ENCODE measurements at places on chromosomes 12 and 14.

DNA sequence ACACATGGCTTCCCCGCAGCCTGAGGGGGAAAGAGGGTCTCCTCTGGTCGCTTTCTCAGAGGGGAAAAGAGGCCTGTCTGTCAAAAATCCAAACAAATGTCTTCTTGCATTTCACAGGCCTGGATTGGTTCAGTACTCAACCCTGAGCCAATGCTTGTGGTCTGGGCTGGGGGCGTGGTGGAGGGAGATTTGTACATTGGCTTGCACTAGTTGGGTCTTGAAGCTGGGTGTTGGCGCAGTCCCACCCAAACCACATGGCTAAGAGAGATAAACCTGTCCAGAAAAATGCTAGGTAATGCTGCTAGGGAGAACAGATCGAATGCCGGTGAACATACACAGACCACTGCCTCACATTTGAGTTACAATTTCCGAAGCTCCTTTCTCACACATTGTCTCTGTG, 461.6 kb downstream of the MED13L start:
- DNase-seq = no peak

- DNase-seq = no peak
These were observed 181.6 kb downstream of the MYRFL start for GRCh38 chr12:70006619-70006973.

- no peak for DNase-seq
These were observed 2.3 kb downstream of the ST8SIA1 start for GRCh38 chr12:22332202-22332601.

DNA sequence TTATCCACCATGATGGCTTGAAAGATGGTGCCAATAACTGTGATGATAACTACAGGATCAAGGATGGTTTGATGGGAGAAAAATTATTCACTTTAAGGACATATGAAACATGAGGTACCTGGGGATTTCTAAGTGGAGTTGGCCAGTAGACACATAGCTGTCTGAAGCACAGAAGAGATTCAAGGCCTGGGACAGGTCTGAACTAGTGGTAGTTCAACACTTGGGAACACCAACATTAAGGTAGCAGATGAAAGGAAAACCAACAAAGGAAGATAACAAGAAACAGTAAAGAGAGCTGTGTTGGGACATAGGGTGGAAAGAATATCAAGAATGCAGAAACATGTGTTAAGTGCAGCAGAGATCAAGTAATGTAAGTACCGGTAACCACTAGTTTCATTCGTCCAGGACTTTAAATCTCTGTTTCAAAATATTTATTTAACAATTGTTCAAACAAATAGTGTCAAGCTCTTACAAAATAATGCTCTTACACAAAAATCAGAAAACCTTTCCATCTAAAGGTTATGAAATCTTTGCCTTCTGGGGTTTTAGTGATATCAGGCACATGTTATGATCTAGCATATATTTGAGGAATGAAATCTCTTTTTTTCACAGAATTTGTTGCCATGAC, 104.7 kb downstream of the ST8SIA1 start:
- no peak for DNase-seq

DNA sequence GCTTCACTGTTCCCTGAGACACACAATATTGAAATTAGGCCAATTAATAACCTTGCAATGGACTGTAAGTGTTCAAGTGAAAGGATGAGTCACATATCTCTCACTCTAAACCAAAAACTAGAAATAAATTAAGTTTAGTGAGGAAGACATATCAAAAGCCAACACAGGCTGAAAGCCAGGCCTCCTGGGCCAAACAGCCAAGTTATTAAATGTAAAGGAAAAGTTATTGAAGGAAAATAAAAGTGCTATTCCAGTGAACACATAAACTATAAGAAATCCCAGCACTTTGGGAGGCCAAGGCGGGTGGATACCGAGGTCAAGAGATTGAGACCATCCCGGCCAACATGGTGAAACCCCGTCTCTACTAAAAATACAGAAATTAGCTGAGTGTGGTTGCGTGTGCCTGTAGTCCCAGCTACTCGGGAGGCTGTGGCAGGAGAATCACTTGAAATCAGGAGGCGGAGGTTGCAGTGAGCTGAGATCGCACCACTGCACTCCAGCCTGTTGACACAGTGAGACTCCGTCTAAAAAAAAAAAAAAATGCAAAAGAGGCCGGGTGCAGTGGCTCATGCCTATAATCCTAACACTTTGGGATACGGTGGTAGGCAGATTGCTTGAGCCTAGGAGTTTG, 10.4 kb upstream of the HEATR5A start:
- no peak for DNase-seq

DNA sequence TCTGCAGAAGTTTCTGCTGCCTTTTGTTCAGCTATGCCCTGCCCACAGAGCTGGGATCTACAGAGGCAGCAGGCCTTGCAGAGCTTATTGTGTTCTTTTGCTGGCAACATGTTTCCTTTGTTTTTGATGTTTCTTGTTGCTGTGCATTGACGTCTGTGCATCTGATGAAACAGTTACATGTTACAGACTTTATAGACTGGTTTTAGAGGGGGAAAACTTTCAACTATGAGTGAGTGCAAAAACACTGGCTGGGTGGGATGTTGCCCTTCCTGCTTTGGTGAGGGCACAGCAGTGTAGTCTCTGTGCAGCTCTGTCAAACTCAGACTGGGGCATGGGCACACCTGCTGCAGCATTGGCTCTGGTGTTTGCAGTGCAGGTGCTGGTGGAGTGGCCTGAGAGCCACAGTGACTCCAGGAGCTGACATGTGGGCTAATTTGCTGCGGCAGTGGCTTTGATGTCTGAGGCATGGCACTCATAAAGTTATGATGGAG, 26.9 kb downstream of the CLEC6A start:
- DNase-seq = no peak

DNA sequence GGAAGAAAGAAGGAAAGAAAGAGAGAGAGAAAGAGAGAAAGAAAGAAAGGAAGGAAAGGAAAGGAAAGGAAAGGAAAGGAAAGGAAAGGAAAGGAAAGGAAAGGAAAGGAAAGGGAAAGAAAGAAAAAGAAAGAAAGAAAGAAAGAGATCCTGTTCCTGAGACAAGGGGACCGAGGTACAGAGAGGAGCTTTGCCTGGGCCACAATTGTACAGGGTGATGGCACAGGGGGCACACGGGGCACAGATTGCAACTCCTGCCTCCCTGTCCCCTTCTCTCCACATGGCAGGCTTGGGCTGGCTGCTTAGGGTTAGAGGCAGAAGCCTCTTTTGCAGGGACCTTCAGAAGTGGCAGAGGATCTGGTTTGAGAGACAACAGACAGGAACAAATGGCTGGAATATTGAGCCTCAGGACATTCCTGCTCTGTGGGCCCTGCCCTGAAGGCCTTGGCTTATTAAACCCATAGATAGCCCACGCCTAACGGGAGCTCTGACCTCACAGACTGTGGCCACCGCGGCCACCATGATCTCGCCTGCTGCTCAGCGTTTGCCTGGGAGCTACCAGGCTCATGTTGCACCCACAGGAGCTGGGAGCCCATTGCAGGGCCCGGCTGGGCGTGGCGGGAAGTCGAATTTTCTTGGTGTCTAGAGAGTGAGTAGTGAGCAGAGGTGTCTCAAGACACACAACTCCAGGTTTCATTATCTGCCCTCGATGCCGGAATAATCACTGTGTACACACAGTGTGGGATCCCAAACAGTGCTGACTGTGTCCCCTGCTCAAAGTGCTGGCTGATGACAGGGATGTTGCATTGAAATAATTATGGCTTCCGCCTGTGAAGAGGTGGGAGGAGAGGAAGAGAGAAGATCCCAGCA, 147.9 kb upstream of the NCOR2 start:
- DNase-seq = no peak

All from NCI-H524 (cell line).